IPS-NIHi11 (cell line): ENCODE measurements at places on chromosomes 2 and 18.
A peak's percentile ranks its signal among the peaks of the same experiment; 100 is the strongest.

- DNase-seq, result no peak
Measured at GRCh38 chr2:128410758-128411215, 92.1 kb upstream of the HS6ST1 start.

- no peak for DNase-seq
Measured at GRCh38 chr18:40208958-40209357, 1746.1 kb upstream of the PIK3C3 start.

- no peak for DNase-seq
Measured at GRCh38 chr2:69054431-69054830, 41.5 kb downstream of the ANTXR1 start.

GRCh38 chr2:95025406-95026319, at the start of gene MAL:
TSS of gene MAL (plus strand) at chr2:95025708. CDS start at chr2:95025793, 85 bp downstream.
- peak; percentile 73 for DNase-seq

GRCh38 chr2:37342591-37343220, 1.7 kb upstream of the QPCT start:
- no peak for DNase-seq

DNA sequence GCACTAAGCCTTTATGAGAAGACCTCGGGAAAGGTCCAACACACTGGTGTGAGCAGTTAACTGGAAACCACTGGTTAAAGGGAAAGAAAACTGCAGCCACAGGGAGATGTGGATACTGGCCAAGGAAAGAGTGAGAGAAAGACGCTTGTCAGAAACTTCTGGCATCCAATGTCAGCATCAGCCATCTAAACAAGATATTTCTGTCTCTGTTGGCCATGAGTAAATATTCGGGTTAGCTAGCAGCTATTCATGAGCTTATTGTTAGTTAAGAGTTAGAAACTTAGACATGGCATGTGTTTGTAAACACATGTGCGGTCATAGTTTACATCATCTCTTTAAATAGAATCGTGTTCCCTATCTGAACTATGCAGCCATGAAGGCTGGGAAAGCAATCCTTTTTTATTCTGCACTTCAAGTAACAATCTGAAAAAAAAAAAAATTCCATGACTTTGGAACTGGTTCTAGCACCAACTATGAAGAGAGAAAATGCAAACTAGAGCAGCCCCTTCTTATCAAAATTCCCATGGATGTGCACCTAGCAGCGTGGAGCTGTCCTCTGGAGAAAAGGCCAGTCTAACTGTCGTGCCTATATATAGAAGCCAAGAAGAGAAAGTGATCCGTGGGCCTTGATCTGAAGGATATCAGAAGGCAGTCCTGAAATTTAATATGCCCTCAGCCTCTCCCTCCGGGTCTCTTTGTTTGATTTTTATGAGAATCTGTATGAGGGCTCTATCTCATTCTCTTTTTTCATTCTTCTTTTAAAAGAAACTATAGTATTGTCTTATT, 84.0 kb upstream of the RFX8 start:
- DNase-seq, result no peak

- no peak for DNase-seq
Measured at GRCh38 chr2:60530660-60531281, 22.7 kb downstream of the BCL11A start.

DNA sequence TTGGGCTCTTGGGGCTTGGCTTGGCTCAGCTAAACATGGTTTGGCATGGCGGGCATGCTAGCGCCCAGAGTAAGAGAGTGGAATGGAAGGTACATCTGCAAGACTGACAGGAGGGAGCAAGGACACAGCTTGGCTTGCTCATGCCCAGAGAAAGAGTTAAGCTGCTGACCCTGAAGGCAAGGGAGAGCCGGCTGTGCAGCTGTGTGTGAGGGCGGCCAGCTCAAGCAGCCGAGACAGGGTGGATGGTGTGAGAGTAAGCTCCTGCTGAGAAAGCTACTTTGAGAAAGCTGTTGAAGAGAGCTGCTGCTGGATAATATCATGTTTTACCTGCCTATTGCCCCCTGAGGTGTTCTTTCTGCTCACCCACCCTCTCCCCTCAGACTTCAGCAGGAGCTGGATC, 135.6 kb downstream of the CCBE1 start:
- no peak for DNase-seq

DNA sequence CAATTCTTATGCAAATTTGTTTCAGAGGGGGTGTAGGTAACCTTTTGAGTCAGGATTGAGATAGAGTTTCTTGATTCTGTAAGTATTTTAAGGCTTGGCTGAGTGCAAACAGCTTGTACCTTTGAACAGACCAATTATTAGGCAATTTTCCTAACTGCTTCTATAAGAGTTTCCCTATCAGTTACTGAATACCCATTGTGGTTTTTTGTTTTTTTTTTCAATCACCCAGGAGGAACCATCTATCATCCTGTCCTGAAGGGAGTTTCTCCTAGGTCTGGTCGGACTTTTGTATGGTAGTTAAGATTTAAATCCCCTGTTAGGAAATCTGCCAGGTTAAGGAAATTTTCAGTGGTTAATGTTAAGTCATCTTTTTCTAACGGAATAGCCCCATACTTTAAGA, 319.4 kb upstream of the SLC39A10 start:
- DNase-seq, result no peak

DNA sequence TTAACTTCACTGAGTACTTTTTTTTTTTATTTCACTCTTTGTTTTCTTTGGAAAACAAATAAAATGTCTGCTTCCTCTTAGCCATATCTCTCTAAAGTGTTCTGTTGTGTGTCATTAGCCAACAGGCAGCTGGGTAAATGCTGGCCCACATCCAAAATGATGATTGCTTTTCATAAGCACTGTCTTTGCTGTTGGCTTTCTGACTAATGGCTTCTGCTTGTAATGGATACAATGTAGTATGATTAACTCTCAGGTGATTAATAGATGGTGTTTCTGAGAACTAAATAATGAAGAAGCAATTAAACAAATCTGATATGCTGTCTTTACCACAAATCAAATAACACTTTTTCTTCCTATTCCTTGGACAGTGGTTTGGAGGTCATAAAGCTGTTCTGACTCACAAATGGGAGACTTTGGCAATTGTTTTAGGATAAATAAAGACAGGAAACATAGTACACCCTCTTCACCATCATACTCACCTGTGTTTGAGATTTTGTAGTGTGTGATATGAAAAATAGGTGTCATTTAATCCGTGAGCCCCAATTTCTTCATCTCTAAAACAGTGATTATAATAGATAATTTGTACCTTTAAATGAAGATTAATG, 888.4 kb downstream of the TSN start:
- DNase-seq, result no peak

DNA sequence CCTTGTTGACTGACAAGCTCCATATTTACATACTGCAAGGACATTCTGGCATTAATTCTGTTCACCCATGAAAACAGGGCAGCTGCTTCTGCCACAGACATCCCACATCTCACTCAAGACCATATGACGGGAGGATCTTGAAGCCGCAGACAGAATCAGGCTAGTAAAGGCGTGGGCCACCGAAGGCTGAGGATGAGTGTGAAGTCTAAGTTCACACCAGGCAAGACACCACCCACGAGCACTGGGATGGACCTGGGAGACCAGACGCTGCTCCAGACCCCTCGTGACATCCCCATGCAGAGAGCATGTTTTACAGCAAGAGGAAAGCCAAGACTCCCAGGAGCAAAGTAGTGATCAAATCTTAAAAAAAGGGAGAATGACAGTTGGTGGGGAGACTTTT, 3.2 kb downstream of the FHL2 start:
- DNase-seq, result no peak

DNA sequence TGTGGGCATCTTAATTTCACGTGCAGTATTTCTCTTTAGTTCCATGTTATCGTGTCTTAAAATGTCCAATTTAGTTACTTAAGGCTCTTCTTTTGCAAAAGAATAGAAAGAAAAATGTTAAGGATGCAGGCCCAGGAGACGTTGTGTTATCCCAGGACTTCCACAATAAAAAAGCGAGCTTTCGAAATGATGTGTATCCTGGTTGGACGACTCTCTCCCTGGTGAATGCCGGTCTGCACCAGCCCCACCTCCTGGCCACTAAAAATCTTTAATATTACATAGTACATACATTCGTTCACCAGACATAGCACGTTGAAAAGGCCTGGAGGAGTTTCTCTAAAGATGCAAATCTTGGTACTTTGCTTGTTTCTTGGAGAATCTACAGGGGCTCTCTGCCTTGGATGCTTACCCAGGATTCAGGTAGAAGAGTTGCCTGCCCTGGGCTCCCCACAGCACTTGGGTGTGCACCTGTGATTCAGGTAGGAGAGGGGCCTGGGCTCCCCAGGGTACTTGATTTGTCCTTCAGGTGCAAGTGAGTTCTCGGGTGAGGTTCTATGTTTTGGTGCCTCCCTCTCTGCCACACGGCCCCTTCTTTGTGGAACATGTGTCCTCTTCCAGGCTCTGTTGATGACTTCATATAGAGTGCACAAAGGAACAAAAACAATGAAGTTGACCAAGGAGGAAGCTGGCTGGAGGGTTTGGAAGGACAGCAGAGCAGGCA, 26.6 kb downstream of the TWIST2 start:
- DNase-seq, result no peak

DNA sequence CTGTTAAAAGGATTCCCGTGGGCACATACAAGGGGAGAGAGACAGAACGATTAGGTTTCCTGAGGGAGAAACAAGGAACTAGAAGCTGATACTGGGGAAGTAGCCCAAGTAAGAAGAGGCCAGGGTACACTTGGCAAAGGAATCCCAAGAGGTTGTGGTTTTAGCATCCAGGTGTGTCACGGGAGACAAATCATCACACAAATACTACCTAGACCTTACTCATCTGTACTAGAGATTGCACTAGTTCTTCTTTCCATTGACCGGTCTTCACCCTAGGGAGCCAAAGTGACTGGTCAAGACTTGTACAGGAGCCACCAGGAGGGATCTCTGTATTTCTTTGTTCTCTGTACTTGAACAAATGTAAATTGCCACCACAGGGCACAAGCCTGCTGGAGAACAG, 14.2 kb upstream of the NR4A2 start:
- DNase-seq, result no peak

DNA sequence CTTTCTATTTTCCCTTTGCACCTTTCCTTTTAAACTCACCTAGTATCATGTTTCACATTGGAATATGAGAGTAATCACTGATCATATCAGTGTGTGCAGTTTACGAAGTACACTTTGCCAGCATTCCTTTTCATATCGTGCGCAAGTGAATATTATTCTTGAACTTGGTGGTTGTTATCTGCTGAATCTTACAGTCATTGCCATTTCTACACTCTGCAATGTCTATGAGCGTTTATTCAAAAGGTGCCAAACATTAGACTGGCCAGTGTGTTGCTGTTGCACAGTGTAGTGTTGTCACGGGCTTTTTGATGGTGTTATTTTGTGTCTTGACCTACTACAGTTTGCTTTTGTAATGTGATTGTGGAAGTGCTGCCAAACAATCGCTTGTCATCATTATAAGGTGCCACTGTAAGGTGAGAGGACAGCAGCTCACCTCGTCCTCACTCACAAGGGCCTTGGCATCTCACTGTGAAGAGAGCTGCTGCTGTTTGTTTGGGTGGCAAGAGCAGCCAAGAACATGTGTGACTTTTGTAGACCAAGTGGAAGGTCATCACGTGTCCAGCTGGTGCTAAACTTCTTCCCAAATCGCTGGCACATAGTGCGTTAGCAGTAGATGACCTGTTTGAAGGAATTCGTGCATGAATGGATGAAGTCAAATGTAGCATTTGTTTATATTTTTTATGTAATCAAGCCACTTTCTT, 113.3 kb downstream of the MYO1B start:
- DNase-seq, result no peak

- no peak for DNase-seq
Measured at GRCh38 chr18:58005011-58005410, 39.0 kb upstream of the NEDD4L start.

- DNase-seq, result no peak
Measured at GRCh38 chr2:217054791-217055190, 194.9 kb upstream of the TNP1 start.

DNA sequence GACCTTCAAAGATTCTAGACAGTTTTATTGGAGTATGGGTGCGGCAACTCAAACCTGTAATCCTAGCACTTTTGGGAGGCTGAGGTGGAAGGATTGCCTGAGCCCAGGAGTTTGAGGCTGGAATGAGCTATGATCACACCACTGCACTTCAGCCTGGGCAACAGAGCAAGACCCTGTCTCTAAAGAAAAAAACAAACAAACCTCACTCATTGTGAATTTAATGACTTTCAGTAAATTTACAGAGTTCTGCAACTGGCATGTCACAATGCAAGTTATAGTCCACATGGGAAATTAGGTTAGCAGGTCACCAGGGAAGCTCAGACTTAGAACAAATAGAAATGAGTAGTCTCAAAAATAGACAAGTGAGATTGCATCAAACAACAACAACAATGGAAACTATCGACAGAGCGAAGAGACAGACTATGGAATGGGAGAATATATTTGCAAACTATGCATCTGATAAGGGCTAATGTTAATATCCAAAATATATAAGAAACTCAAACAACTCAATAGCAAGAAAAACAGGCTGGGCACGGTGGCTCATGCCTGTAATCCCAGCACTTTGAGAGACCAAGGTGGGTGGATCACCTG, 6.7 kb upstream of the NRBP1 start:
- DNase-seq, result no peak

DNA sequence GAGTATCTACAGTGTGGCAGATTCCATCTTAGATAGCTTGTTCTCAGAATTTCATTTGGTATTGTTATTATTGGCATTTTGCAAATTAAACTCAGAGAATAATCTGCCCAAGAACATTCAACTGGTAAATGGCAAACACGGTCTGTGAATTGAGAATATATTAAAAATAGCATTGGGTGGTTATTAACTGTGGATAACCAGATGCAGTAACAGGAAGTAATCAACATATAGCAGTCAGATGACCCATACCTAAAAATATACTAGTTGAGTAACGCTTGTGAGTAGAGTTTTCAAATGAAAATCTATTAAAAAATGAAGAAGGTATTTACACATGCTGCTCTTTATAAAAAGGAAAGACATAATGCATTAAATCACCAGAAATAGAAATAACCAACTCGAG, 129.5 kb downstream of the ZNF804A start:
- DNase-seq, result no peak

- no peak for DNase-seq
Measured at GRCh38 chr2:20185176-20186022, 39.5 kb downstream of the SDC1 start.

GRCh38 chr18:60675801-60676200, 303.2 kb upstream of the MC4R start:
- DNase-seq, result no peak

DNA sequence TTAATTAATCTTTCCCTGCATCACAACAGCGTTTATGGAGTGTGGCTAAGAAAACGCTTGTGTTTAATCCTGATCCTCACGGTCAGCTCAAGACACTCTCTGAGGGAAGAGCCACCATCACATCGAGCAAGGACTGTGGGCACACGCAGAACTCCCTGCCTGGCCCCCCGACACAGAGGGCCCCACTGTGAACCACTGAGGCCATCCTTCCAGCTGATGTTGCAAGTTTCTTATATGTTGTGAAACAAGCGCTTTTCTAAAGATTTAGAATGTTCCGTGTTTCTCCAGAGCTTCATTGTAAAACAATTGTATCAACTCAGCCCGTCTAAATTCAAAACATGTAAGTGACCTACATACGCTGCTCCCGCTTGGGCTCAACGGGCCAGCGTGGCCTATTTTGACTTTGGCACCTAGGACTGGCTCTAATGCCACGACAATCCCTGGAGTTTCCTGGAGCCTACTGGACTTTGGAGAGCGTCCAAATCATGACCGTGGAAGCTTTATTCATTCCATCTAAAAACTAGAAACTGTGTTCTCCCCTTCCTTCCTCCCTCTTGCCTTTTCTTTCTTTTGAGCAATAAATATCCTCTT, 34.9 kb downstream of the SERPINE2 start:
- DNase-seq, result no peak
